ENCODE measurements at places on chromosomes 7 and 10. TPM values are rescaled to one million over a fixed set of nuclear protein-coding genes. Genes with fewer than 3 reads are reported as not detected.

Gene GNA12
- 24.0 TPM for total RNA-seq

Gene LBX1
- total RNA-seq, result not detected

Gene CABCOCO1
- total RNA-seq, result 2.3 TPM

Gene FZD8
- 26.3 TPM for total RNA-seq

Gene BMPER
- total RNA-seq, result 6.1 TPM

Gene SCD
- total RNA-seq, result 323 TPM

Gene HDAC9
- 11.3 TPM for total RNA-seq

Gene CYP2C18
- 0.30 TPM for total RNA-seq

Gene INA
- total RNA-seq, result 0.13 TPM

Gene ZNF138
- 23.7 TPM for total RNA-seq

Gene ELFN1
- not detected for total RNA-seq

All from upper lobe of left lung (tissue), 6 donors.